Renal cortical epithelial cell (primary cell): ENCODE measurements at places on chromosomes 3 and 15. TPM values are rescaled to one million over a fixed set of nuclear protein-coding genes. Genes with fewer than 3 reads are reported as not detected.

The RETNLB gene
- not detected in 2 replicates for total RNA-seq

The CHRNA7 gene
- 0.52 and 1.5 TPM in 2 replicates for total RNA-seq

The ARGFX gene
- not detected in 2 replicates for total RNA-seq

The C3orf62 gene
- 1.6 and 3.6 TPM in 2 replicates for total RNA-seq

The TNFAIP8L3 gene
- total RNA-seq, result 0.35 and 0.40 TPM in 2 replicates

The MYNN gene
- total RNA-seq, result 21.7 and 23.2 TPM in 2 replicates

The TIPIN gene
- total RNA-seq, result 8.7 and 9.4 TPM in 2 replicates

The SAMD7 gene
- total RNA-seq, result not detected in 2 replicates

The TTLL13 gene
- 0.10 TPM in 1 of 2 replicates, not detected in the other for total RNA-seq

The A4GNT gene
- total RNA-seq, result not detected in 2 replicates

The EIF4G1 gene
- 195 and 527 TPM in 2 replicates for total RNA-seq

The ADAMTS7 gene
- 4.5 and 9.9 TPM in 2 replicates for total RNA-seq

The UROC1 gene
- total RNA-seq, result not detected in 2 replicates

The GOLGA6D gene
- not detected in 2 replicates for total RNA-seq

The ATP2B2 gene
- under 0.01 TPM in 1 of 2 replicates, not detected in the other for total RNA-seq

The THSD4 gene
- total RNA-seq, result 22.6 and 58.6 TPM in 2 replicates

The NR2E3 gene
- 0.45 TPM in 1 of 2 replicates, not detected in the other for total RNA-seq

The CDCP1 gene
- total RNA-seq, result 55.7 and 58.9 TPM in 2 replicates

The CLDND1 gene
- 160 and 180 TPM in 2 replicates for total RNA-seq

The TEX55 gene
- not detected in 2 replicates for total RNA-seq

The FBN1 gene
- total RNA-seq, result 353 and 808 TPM in 2 replicates

The AP3S2 gene
- 64.9 and 74.4 TPM in 2 replicates for total RNA-seq

The DLL4 gene
- 0.15 and 0.17 TPM in 2 replicates for total RNA-seq

The TBC1D5 gene
- 74.1 and 92.1 TPM in 2 replicates for total RNA-seq

The DNASE1L3 gene
- not detected in 2 replicates for total RNA-seq

The SPG21 gene
- 59.7 and 95.5 TPM in 2 replicates for total RNA-seq

The TOPBP1 gene
- total RNA-seq, result 22.7 and 23.4 TPM in 2 replicates

The MB21D2 gene
- 13.9 and 61.8 TPM in 2 replicates for total RNA-seq

The KCNMB3 gene
- under 0.01 and 2.1 TPM in 2 replicates for total RNA-seq

The GOLGA8O gene
- 0.20 TPM in 1 of 2 replicates, not detected in the other for total RNA-seq

The UBE2E1 gene
- 98.2 and 285 TPM in 2 replicates for total RNA-seq

The EPHA6 gene
- 0.30 TPM in 1 of 2 replicates, not detected in the other for total RNA-seq

The KCNAB1 gene
- total RNA-seq, result under 0.01 TPM in 1 of 2 replicates, not detected in the other

The CFAP91 gene
- 0.52 and 5.0 TPM in 2 replicates for total RNA-seq

The GNAT1 gene
- 0.05 TPM in 1 of 2 replicates, not detected in the other for total RNA-seq

The FMN1 gene
- 4.0 and 7.8 TPM in 2 replicates for total RNA-seq

The WDR93 gene
- total RNA-seq, result 0.69 and 1.2 TPM in 2 replicates

The TGM4 gene
- 0.30 and 0.35 TPM in 2 replicates for total RNA-seq

The UBAP1L gene
- under 0.01 and 1.4 TPM in 2 replicates for total RNA-seq
